ENCODE measurements at places on chromosomes 1 and 21.

DNA sequence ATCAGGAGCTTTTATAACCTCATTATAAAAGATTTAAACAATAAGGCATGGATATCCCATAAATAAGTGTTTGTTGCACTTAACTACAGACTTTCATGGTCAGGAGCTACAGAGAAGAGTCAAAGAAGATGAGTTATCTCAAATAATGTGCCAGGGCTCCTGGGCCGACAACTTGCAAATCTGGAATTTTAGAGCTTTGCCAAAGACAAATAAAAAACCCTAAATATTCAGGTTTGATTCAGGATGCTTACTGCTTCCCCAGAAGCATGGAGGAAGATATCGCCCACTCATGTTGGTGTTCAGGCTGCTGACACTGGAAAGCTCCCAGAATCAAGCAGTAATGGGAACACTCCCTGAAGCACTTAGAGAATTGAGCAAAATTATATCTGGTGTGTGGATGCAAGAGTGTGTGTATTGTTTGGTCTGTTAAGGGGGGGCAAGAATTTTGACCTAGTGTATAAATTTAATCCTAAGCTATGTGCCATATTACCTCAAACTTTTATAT is 176.9 kb upstream of the ESRRG start:
- DNase-seq: no peak

- DNase-seq: no peak
These were observed 71.3 kb downstream of the TMEM53 start for GRCh38 chr1:44602634-44603628.

GRCh38 chr1:150477320-150477719 is 9.9 kb upstream of the TARS2 start:
- DNase-seq: no peak

- DNase-seq: no peak
These were observed 209.8 kb upstream of the PRMT6 start for GRCh38 chr1:106846656-106847055.

DNA sequence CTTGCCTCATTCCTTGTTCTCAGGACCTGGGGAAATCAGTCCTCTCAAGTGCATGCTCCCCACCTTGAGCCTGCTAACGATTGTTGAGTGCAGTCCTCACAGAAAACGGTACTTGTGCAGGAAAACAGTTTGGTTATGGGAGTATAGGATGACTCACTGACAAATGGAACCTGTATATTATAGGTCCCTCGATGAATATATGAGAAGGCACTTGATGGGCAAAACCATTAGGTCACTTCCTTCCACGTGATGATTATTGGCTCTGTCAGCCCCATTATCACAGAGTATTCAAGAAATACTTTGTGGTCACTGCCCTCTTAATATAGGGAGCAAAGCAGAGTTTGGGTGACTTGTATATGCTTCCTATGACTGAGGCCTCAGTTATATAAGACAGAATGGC is 6.2 kb downstream of the CCDC17 start:
- no peak for DNase-seq

GRCh38 chr21:45918835-45919447 is 62.6 kb upstream of the COL6A1 start:
- DNase-seq: no peak

DNA sequence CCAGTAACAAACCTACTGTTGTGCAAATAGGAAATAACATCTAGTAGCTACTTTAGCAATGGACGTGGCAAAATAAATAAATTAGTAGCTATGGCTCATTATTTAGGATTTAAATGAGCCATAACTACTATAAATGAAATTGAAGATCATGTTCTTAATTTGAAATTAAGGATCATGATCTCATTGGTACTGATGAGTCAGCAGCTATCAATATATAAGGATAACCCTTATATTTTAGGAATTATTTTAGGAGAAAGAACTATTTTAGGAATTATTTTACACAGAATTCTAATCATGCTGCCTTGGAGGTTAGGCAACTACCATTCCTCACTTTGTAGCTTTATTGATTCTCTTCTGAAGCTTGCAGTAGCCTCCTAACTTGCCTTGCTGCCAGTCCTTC is 24.0 kb downstream of the DR1 start:
- DNase-seq: no peak

DNA sequence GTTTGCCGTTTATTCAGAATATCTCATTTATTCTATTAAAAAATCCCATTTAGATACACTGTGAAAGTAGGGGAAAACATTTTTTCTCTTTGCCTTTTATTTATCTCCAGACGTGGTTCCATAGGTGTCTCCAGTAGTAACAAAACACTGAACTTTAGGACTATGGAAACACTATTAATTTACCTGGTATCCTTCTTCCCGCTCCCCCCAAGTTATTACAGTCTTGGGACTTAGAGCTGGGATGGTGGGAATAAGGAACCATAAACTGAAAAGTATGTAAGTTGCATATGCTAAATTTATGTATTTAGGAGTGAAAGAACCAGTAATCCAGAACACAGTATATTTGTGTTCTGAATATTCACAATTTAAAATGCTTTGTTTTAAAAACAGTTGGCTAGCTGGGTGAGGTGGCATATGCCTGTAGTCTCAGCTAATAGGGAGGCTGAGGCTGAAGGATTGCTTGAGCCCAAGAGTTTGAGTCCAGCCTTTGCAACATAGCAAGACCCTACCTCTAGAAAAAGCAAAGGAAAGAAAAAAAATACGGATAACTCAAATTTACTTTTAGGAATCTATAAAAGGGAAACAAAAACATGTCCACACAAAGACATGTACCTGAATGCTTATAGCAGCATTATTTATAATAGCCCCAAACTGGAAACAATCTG is 3.1 kb downstream of the DNAJB4 start:
- DNase-seq: no peak

GRCh38 chr1:177065430-177065829 is 99.1 kb downstream of the ASTN1 start:
- DNase-seq: no peak

- no peak for DNase-seq
These were observed 8.4 kb downstream of the ENO1 start for GRCh38 chr1:8870103-8870502.

DNA sequence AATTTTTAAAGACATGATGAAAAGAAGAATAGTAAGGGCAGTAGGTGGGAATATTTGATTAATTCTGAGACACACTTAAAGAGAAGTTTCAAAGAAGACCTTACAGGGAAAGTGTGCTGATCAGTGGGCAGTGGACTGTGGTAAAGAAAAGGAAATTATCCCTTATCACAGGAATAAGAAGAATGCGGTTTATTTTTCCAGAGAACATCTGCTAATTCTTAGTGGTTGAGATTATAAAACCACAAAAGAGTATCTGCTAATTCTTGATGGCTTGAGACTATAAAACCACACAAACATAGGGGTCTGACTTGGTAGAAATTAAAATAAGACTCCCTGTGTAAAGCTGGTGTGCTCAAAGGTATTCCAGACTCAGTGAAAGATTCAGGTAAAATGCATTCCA is 60.0 kb upstream of the KCTD3 start:
- DNase-seq: no peak

DNA sequence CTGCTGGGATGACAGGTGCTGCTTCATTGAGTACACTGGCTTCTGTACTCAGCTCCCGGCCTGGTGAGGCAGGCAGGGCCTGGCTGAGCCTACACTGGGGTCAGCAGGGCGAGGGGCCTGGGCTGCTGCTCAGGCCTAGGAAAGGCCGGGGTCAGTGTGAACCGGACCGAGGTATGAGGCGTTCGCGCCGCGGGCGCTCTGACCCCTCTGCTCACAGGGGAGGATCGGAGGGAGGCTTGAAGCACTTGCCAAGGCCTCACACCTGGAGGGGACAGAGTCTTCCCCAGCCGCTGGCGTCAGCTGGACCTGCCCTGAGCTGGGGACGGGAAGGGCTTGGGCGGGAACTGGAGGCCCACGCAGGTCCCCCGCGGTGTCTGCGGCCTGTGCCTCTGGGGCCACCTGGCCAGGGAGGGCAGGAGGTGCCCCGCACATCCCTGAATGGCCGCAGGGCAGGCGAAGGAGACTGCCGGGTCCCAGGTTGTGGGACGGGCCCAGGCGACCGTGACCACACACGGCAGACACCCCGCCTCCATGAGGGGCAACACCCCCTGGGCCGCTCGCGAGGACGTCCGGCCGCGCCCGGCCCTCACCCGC is 466 bp downstream of the PEX10 start:
- DNase-seq: no peak

DNA sequence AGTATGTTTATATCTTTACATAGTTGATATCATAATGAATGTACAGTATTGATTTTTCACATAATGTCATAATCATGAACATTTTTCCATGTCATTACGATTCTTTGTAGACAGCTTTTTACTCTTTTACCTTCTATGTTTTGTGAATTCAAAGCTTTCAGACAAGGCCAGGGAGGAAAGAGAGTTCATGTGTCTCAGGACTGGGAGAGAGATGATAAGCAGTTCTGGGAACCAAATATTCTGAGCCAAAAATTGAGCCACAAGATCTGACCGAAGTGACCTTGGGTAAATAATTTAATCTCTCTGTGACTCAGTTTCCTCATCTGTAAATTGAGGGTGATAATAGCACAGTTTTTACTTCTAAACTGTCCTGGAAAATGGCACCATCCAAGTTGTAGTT is 31.8 kb downstream of the CSF1 start:
- no peak for DNase-seq

GRCh38 chr1:114339379-114339778 is 171.6 kb downstream of the TRIM33 start:
- no peak for DNase-seq

DNA sequence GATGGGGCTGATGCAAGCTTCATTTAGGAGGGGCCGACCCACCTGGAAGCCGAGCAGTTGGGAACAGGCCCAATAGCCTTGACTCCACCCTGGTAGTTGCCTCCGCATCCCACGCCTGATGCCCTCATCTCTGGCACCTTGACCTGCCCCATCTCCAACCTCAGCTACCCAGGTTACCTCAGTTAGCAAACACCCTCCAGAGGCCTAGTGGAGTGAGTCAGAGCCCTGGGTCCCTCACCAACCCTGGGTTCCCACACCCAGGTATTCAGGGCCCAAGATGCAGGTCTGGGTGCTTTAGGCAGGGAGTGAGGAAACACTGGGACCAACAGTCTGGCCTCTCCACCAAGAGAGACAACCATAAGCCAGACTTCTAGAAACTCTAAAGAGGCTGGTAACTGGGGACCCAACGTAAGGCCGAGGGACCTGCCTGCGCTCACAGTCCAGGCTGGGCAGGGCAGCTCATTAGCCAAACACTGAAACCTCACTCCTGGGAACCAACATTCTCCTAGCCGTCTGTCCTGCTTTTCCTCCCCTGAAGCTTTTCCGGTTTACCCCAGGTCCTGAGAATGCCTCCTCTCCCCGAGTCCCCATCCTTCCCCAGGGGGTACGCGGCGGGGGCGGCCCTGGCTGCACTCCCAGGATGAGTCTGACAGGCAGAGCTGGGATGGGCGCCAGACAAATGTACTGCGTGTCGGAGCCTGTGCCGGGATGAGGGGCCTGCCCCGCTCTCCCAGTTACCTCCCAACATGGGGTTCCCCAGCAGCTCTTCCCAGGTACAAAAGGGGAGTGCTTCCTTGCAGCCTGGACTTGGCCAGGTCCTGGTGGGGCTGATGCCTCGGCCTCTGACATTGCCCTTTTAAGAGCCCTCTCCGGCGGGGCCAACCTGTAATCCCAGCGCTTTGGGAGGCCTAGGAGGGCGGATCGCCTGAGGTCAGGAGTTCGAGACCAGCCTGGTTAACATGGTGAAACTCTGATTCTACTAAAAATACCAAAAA is 8.9 kb upstream of the CELSR2 start:
- DNase-seq: no peak

- no peak for DNase-seq
These were observed 28.5 kb upstream of the RLF start for GRCh38 chr1:40132383-40133311.

GRCh38 chr1:6096243-6097116 is 50.8 kb downstream of the KCNAB2 start:
- no peak for DNase-seq

DNA sequence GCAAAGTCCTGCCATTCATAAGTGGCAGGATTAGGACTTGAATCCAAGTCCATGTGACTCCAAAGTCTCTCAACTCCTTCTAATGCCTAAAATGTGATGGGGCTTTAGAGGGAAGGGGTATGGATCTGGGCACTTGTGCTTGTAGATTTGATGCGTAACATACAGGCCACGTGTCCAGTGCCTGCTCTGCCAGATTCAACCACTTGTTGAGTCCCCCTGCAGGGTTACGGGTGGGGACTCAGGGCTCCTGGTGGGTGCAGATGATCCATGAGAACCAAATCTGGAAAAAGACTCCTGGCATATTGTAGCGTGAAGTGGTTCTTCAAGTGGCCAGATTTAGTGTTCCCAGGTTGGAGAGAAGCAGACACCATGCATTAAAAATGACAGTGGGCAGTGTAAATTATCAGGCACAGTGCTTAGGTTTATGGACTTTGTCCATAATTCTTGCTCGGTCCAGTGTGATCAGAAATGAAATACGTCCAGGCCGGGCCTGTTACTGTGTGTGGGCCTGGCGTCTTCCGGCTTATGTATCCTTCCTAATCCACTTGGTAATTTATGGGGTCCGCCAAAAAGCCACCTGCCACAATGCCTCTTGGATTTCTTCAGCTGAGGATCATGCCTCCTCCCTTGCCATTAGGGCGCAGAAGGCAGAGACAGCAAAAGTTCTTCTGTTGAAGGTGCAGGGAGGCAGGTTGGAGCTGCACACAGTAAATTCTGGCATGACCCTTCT is 51.2 kb upstream of the LRP8 start:
- DNase-seq: no peak

DNA sequence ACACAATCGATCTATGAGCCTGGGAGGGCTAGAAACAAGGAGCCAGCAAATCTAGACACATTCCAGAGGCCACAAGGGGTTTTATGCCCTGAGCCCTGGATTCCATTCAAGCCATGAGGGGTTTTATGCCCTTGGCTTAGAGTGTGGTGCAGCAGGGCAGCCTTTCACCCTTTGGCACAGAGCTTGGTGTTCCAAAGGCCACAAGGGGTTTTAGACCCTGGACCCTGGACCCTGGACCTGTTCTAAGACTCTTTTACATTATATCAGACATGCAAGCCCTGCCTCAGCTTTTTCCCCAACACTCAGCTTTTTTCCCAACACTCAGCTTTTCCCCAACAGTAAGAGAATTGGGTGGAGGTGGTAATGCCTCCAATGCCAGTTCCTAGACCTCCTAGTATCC is 13.3 kb downstream of the MSTO1 start:
- no peak for DNase-seq

DNA sequence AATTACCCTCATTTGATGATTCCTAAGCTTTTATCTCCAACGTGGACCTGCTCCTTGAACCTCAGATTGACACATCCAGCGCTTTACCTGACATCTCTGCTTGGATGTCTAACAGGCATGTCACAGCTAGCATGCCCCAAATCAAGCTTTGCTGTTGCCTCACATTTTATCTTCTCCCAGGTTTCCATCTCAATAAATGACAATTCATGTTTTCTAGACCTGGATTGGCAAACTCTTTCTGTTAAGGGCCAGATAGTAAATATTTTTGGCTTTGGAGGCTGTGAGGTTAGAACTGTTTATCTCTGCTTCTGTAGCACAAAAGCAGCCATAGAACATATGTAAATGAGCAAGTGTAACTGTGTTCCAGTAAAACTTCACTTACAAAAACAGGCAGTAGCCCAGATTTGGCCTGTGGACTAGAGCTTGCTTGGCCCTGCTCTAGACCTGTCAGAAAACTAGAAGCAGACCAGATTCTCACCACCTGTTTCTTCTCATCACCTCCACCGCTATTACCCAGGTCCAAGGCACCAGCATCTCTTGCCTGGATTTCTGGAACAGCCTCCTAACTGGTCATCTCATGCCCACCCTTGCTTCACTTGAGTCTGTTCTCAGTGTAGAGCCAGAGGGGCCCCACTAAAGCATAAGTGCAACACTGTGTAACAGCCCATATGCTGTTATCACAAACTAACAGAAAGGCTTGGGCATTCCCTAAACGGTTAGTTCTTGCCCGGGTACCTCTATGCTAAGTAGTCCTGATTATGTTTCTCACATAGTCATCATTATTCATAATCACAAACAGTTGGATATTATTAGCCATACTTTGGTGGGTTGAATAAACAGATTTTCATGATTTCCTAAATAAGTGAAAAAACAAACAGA is 42.3 kb downstream of the UBE4B start:
- DNase-seq: no peak

All from stimulated activated naive CD4-positive, alpha-beta T cell (primary cell).